G401 (cell line): ENCODE measurements at places on chromosomes 2 and 18. TPM values are rescaled to one million over a fixed set of nuclear protein-coding genes. Genes with fewer than 3 reads are reported as not detected.
A peak's percentile ranks its signal among the peaks of the same experiment; 100 is the strongest.

GRCh38 chr2:343355-343754 lies 55.5 kb upstream of the ALKAL2 start:
- no peak for DNase-seq

DNA sequence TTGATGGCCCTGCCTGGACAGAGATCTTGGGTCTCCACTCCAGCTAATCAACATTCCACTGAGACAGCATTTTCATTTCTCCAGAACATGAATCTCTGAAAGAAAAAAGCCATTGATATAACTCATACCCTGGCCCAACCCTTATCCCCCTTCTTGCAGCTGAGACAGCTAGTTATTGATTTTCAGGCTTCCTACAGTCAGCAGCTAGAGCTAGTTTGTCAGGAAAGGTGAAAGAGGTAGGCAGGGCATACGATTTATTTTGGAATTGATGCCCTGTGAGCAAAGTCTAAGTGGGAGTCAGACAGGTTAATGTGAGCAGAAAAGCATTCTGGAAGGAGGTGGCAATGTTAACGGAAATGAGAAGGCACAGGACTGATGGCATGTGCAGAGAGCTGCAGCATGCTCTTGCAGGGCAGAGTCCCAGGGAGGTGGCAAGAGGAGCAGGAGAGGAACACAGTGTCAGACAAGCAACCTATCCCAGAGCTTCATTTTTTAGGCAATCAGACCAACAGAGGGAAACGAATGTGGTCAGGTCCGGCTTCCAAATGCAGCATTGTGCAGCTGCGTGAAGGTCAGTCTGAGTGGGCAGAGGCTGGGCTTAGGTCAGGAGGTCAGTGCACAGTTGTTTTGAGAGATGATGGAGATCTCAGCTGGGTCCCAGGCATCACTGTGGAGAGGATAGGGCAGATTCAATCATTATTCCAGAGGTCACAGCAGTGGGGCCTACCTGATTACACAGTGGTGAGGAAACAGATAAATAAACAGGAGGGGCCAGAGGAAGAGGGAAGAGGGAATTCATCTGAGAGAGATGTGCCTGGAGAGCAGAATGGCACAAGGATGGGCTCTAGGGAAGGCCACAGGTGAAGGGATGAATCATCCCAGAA lies 134.8 kb downstream of the CMPK2 start:
- no peak for DNase-seq

- DNase-seq, result peak; percentile 19
Observed at GRCh38 chr2:162029287-162029901, 44.6 kb downstream of the DPP4 start.

- DNase-seq, result peak; percentile 71
Observed at GRCh38 chr2:47323009-47323821, 79.7 kb upstream of the MSH2 start.

GRCh38 chr2:2016651-2017311 lies 272.5 kb upstream of the PXDN start:
- DNase-seq, result no peak

GRCh38 chr2:168978461-168978861 lies 52.7 kb downstream of the ABCB11 start:
- no peak for DNase-seq

GRCh38 chr2:226953826-226954225 lies 118.0 kb downstream of the RHBDD1 start:
- no peak for DNase-seq

DNA sequence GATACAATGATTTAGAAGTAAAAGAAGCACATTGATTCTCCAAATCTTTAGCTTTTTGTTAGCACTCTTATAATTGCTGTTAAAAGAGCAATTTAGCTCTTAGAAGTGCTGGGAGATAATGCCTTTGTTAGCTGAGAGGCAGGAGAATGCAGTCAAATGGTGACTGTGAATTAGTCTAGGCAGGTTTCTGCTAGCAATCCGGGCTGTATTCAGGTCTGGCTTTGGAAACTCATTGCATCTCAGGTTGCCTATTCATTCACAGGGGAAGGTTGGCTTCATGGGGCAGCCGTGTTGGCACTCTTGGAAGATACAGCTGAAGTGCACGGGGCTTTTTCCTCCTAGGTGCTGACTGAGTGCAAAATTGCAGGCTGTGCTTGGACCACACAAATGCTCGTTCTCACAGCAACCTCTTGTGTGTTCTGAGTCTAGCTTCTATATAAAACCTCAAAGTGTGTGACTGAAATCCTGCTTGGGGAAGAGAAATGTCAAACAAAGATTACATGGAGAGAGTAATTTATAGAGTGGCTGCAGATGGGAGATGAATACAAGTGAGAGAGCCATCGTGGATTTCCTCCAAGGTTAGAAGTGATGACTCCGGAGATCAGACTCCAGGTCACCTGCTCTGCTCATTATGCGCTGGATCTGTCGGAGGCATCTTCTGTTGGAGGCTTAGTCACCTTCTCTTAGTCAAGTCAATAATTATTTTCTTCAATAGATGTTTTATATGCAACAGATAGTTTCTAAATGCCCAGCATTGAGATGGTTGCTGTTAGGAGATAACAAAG lies 167.8 kb downstream of the PMAIP1 start:
- no peak for DNase-seq

GRCh38 chr2:218003281-218003944 lies 618 bp upstream of the TNS1 start:
- no peak for DNase-seq

DNA sequence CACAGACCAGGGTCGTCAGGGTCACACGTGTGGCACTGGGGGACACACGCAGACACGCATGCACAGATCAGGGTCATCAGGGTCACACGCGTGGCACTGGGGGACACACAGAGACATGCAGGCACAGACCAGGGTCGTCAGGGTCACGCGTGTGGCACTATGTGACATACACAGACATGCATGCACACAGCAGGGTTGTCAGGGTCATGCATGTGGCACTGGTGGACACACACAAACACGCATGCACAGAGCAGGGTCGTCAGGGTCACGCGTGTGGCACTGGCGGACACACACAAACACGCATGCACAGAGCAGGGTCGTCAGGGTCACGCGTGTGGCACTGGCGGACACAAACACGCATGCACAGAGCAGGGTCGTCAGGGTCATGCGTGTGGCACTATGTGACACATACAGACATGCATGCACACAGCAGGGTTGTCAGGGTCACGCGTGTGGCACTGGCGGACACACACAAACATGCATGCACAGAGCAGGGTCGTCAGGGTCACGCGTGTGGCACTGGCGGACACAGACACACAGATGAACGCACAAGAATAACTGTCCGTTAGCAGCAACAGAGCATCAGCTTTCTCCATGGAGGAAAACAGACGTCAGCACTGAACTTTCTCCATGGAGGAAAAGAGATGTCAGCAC lies 34.9 kb downstream of the HDAC4 start:
- DNase-seq, result no peak

DNA sequence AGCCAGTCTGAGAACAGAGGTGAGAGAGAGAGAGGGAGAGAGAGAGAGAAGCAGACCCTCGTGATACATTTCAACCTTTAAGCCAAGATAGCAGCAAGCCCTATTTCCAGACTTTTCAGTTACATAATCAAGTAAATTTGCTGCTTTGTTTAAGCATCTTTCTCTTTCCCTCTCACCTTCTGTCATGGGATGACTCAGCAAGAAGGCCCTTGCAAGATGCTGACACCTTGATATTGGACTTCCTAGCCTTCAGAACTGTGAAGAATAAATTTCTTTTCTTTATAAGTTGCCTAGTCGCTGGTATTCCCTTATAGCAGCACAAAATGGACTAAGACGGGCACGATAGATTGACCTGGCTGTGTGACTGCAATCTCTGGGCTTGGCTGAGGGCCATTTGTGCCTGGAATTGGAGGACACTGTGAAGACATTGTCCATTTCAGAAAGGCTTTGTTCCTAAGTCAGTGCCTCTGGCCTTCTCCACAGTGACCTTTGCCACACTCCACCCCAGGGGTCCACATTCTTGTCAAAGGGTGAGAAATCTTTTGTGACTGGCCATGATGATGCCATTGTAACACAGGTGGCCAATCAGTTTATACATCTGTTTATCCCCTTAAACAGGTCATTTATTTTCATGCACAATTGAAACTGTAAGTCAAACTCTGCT lies 51.3 kb upstream of the ITSN2 start:
- no peak for DNase-seq

DNA sequence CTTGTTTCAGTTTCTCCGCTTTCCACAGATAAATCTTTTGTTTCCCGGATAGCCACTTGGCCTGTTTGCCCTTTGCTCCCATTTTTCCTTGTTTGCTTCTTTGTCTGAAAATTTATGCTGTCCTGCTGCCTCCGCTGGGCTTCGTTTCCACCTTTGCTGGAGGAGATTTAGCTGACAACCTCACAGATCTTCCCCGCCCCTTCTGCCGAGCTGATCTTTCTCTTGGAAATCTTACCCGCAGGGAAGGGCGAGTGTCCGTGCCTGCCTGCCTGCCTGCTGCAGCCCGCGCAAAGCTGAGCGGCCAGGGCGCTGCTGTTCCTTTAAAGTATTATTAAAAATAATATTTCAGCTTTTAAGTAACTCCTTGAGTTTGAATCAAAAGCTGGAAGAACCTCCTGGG lies 1.4 kb upstream of the XRCC5 start:
- no peak for DNase-seq

- DNase-seq, result no peak
Observed at GRCh38 chr2:12001621-12002020, 255.2 kb downstream of the LPIN1 start.

DNA sequence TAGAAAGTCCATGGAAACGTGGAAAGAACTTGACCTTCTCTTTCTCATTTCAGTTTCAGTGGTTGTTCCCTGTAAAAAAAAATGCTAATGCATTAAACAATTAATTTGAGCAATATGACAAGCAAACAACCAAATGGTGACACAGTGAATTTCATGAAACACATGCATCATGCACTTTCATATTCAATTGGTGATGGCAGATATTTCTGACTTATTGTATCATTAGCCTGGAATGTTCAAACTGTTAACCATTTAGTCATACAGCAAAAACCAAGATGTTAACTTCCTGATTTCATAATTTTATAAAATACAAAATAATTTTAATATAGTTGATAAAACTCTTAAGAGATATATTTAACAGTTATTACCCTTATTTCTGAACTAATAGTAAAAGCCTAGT lies 85.5 kb downstream of the SCN1A start:
- no peak for DNase-seq

- no peak for DNase-seq
Observed at GRCh38 chr2:239318151-239318611, 82.6 kb downstream of the HDAC4 start.

DNA sequence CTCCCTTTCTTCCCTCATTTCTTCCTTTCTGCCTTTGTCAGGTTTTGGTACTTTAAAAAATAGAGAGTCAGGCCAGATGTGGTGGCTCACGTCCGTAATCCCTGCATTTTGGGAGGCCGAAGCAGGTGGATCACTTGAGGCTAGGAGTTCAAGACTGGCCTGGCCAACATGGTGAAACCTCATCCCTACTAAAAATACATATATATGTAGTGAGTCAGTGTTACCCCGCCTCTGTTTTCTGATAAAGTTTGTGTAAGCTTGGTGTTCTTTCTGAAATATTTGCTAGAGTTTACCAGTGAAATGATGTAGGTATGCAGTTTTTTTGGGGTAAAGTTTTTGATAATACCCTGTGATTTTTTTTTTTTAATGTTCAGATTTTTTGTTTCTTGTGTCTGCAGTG lies 58.8 kb downstream of the DGKD start:
- no peak for DNase-seq

DNA sequence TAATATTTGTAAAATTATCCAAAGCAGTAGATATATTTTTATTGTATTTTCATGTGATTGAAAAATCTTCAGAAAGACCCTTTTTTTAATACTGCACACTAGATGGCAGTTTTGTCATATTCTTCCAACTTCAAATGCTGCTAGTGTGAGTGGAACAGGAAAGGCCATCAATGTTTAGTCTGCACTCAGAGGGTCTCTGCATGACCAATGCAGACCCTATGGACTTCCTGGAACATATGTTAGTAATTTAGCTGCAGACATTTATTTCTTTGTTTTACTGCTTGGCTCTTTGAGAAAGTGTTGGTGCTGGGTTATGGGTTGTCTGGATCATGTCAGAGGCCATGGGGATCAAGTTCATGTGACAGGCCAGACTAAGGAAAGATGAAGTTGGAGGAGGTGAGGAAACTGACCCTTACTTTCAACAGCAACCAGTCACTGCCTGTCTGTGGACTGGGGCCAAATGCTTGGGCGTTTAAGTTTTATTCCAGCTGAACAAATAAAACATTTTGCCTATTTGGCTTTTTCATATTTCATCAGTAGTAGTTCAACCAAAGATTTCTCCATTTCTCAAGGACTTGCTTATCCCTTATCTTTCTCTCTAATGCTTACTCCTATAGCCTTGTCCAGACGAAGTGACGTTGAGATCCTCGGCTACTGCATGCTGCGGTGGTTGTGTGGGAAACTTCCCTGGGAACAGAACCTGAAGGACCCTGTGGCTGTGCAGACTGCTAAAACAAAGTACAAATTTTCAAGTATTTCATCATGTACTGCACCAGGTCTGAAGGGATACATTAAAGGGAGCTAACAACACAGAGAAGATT lies 84.8 kb downstream of the VRK2 start:
- DNase-seq, result peak; percentile 14

- DNase-seq, result no peak
Observed at GRCh38 chr2:210562502-210563080, 6.2 kb downstream of the CPS1 start.

GRCh38 chr2:187547353-187547979 lies 6.8 kb downstream of the TFPI start:
- peak; percentile 22 for DNase-seq

- DNase-seq, result no peak
Observed at GRCh38 chr2:85926931-85927661, 38.3 kb upstream of the ST3GAL5 start.

- no peak for DNase-seq
Observed at GRCh38 chr2:118911936-118912335, 30.1 kb upstream of the MARCO start.

DNA sequence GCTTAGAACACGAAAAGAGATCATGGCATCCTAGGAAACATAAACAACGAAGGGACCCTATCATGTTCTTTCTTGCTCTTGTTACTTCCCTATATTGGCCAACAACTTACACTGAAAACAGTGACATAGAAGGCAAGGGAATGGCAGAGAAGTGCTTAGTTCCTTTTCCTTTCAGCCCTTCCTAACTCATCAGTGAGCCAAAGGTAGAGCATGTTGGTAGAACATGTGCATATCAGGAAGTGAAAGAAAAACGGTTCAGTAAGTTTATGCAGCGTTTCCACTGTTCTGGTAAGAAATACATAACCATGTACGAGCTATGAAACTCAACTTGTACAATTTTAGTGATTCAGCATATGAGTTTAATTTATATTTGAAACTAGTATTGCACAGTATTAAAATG lies 21.7 kb downstream of the AKAIN1 start:
- no peak for DNase-seq

- DNase-seq, result no peak
Observed at GRCh38 chr2:147524912-147525311, 319.9 kb upstream of the ACVR2A start.

The TMEM17 gene
- total RNA-seq, result 1.3 and 2.4 TPM in 2 replicates

The SERPINB13 gene
- not detected in 2 replicates for total RNA-seq

The REG3G gene
- total RNA-seq, result not detected in 2 replicates

The GPR155 gene
- 0.20 and 0.37 TPM in 2 replicates for total RNA-seq

The SEPTIN10 gene
- total RNA-seq, result 6.4 and 12.3 TPM in 2 replicates

The DRC1 gene
- total RNA-seq, result not detected in 2 replicates

The TMEM178A gene
- 98.4 and 118 TPM in 2 replicates for total RNA-seq

The CAPN14 gene
- not detected in 2 replicates for total RNA-seq

The RAPGEF4 gene
- total RNA-seq, result not detected in 2 replicates

The KHK gene
- total RNA-seq, result 2.4 and 7.3 TPM in 2 replicates

The CCDC121 gene
- 2.9 and 4.2 TPM in 2 replicates for total RNA-seq

The L3MBTL4 gene
- total RNA-seq, result not detected in 2 replicates

The PID1 gene
- not detected in 2 replicates for total RNA-seq

The ZSCAN30 gene
- 18.4 and 18.6 TPM in 2 replicates for total RNA-seq

The TDRD15 gene
- not detected in 2 replicates for total RNA-seq

The NXPH2 gene
- not detected in 2 replicates for total RNA-seq
